ENCODE measurements at places on chromosomes 11 and 22.
A peak's percentile ranks its signal among the peaks of the same experiment; 100 is the strongest.

DNA sequence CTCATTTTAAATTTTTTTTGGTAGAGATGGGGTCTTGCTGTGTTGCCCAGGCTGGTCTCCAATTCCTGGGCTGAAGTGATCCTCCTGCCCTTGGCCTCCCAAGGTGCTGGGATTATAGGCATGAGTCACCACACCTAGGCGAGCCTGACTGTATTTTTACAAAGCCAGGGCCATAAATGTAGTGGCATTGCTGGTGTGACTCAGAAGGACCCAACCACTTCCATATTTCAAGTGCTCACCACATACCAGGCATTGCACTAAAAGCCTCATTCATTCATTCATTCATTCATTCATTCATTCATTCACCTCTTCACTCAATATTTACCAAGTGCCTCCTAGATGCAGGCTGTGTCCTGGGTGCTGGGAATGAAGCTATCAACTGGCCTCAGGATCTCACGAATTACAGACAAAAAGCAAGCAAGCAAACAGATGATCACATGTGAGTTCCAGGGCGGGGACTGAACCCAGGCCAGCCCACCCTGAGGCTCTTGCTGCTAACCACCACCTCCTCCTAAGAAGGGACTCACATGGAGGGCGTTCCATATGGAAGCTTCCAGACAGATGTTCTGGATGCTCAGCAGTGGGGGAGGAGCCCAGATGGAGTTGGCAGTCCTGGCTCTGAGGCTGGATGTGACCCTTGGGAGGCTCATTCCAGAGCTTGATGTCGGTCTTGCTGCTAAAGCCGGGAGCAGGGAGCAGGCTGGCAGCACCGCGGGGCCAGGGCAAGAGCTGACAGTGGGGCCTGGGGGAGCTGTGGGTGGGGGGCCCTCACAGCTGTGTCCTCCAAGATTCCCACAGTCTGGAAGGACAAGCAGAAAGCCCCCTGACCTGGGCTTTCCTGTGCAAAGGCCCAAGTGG lies 158.8 kb downstream of the CTTN start:
- DNase-seq: no peak

DNA sequence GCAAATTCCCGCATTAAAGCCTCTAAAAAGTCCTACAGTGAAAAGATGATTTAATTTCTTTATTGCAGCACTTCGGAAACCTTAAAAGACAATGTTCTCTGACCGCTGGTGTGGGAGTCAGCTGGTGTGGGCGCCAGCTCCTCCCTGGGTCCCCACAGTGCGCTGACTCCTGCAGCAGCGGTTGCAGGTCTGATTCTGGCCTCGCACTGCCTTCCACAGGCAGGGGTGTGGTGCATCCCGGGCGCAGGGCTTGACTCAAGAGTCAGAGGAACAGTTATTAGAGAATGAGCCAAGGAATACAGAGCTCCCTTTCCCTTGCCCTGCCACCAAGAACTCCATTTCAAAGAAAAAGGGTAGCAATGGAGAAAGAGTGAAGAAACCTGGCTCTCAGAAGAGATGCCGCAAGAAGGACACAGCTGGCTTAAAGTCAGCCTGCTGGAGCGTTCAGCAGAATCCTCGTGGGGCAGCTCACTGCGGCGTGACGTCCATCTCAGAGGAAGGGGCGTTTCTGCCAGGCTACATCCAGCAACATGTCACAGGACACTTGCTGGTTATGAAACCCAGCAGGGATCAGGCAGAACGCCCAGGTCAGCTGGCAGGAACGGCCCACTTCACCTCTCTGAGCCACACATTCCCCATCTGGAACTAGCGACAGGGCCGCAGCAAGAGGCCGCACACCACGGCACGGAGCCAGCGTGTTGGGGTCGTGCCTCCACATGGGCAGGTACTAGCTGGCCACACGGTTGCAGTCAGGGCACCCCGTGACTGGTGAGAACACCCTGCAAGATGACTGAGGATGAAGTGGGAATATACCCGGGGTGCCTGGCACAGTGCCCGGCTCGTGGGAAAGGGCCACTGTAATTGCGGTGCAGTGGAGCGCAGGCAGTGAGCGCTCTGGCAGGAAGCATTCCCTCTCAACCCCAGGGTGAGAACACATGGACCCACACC lies 18.1 kb upstream of the EFCAB6 start:
- DNase-seq: no peak

- no peak for DNase-seq
Observed at GRCh38 chr11:6258141-6258540, 1.5 kb upstream of the CCKBR start.

GRCh38 chr11:86688398-86689179 lies 16.2 kb upstream of the ME3 start:
- no peak for DNase-seq

GRCh38 chr11:95680169-95680929 lies 109.2 kb downstream of the FAM76B start:
- DNase-seq: no peak

- no peak for DNase-seq
Observed at GRCh38 chr22:24845041-24845898, 39.3 kb downstream of the SGSM1 start.

GRCh38 chr11:35525501-35526175 lies at the start of gene PAMR1:
TSS of gene PAMR1 (minus strand) at chr11:35525616. CDS start at chr11:35525585, 31 bp downstream.
- no peak for DNase-seq

DNA sequence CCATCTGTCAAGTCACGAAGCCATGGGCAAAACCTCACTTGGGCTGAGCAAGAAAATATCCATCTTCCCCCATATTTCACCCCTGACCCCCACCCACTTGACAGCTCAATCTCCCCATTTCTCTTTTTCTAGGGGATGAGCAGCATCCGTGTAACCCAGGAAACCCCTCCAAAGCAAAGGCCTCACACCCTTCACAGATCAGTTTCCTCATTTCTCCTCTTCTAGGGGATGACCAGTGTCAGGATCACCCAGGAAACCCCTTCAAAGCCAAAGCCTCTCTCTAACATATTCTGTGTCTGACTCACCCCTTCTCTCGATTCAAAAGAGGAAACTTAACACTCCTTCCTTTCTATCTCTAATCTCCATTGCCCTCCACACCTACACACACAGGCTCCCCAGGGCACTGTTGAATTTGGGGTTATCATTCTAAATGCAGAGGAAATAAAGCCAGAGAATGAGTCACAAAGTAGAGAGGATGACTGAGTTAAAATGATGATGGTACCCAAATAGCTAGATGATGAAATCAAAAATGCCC lies 439.7 kb downstream of the BUD13 start:
- no peak for DNase-seq

DNA sequence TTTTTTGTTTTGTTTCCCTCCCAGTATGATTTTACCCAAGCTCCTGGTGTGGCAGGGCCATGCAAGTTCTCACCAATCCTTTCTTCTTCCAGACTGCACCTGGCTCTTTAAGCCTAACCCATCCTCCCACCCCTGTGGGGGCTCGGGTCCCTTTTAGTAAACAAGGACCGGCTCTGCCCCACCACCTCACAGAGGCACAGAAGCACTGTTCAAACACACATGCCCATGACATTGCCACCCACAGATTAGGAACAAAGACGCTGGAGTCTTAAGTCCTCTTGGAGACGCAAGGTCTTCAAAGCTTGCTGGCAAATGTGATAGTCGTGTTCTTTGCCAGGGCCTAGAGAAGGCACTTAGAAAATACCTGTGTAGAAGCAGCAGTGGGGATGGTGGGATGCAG lies 18.9 kb downstream of the UQCR10 start:
- no peak for DNase-seq

DNA sequence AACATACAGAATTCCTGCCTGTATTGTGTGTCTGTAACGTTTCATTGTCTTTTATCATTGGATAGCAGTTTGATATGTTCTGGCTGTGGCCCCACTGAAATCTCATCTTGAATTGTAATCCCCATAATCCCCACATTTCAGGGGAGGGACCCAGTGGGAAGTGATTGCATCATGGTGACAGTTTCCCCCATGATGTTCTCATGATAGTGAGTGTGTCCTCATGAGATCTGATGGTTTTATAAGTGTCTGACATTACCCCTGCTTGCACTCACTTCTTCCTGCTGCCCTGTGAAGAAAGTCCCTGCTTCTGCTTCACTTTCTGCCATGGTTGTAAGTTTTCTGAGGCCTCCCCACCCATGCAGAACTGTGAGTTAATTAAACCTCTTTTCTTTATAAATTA lies 19.6 kb upstream of the MTMR2 start:
- no peak for DNase-seq

DNA sequence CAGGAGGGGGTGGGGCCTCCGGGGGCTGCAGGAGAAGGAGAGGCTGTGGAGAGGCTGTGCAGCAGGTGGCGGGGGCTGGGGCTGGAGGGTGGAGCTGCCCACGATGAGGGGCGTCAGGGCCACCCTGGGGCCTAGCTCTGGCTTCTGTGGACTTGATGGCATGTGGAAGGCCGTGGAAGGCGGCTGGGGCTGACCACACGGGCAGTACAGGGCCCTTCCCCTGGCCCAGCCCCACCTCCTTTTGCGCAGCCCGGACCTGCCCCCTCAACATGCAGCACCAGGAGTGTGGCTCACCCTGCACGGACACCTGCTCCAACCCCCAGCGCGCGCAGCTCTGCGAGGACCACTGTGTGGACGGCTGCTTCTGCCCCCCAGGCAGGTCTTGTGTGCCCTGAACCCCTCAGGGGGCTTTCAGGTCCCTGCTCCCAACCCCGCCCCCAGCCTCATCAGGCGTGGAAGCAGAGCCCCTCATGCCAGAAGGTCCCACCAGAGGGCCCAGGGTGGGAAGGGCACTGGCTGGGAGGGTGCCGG lies 6.1 kb downstream of the MUC5B start:
- no peak for DNase-seq

- DNase-seq: no peak
Observed at GRCh38 chr11:68282141-68282860, 10.5 kb upstream of the C11orf24 start.

- peak; percentile 91 for DNase-seq
Observed at GRCh38 chr22:49936018-49936972, 17.9 kb downstream of the CRELD2 start.

DNA sequence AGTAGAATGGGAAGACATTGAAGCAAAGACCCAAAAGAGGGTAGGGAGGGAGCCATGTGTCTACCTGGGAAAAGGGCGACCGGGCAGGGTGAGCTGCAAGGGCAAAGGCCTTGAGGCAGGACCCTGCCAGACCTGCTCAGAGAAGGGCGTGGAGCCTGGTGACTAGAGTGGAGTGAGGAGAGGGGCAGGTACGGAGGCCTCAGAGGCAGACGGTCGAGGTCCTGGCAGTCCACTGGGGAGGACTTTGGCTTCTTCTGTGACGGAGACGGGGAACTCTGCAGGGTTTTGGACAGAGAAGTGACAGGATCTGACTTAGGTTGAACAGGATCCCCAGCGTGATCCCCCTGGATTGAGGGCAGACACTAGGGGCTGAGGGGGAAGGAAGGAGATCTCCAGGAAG lies 12.9 kb downstream of the RIBC2 start:
- no peak for DNase-seq

- no peak for DNase-seq
Observed at GRCh38 chr11:117303101-117303500, 12.0 kb downstream of the BACE1-AS start.

DNA sequence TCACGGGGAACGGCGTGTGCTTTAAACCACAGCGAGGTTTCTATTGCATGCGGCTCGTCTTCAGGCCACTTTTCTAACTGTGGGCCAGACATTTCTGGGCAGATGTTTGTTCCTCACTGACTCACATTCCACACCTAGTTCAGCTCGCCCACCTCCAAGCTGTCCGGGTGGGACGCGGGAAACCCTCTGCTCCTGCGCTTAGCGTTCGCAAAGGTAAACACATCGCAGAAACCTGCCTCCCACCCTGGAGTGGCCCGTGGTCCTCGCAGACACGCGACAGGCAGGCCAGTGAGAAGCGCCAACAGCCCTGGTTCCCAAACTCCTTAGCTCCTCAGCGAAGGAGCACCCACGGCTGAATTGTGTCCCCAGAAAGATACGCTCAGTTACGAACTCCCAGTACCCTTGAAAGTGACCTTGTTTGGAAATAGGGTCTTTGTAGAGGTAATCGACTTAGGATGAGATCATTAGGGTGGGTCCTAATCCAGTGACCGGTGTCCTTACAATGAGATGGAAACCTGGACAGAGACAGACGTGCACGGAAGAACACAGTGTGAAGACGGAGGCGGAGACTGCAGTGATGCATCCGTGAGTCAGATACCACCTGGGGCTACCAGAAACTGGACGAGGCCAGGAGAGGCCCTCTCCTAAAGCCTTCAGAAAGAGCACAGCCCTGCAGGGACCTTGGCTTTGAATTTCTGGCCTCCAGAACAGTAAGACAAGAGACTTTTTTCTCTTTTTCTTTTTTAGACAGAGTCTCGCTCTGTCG lies 82.7 kb downstream of the CELSR1 start:
- DNase-seq: no peak

DNA sequence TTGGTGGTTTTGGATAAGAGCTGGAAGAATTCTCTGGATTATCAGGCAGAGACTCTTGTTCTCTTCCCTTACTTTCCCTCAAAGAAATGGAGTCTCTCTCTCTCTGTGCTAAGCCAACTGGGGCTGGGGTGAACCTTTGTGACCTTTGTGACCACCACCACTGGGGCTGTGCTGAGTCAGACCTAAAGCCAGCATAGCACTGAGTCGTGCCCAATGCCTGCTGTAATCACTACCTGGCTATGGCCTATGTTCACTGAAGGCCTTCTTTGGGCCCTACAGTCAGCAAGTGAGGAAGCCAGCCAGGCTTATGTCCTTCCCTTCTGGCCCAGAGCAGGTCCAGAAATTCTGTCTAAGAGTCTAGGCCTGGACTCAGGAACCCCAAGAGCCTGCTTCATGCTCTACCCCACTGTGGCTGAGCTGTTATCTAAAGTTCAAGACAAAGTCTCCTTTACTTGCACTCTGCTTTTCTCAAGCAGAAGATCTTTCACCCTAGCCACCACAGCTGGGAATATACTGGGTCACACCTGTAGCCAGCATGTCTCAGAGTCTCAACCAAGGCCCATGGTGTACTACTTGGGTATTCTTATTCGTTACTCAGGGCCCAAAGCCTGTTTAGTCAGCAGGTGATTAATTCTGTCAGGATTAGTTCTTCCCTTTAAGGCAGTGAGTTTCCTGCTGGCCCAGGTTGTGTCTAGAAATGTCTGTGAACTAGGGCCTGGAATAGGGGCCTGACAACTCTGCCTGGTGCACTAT lies 86.0 kb downstream of the EHF start:
- DNase-seq: no peak

DNA sequence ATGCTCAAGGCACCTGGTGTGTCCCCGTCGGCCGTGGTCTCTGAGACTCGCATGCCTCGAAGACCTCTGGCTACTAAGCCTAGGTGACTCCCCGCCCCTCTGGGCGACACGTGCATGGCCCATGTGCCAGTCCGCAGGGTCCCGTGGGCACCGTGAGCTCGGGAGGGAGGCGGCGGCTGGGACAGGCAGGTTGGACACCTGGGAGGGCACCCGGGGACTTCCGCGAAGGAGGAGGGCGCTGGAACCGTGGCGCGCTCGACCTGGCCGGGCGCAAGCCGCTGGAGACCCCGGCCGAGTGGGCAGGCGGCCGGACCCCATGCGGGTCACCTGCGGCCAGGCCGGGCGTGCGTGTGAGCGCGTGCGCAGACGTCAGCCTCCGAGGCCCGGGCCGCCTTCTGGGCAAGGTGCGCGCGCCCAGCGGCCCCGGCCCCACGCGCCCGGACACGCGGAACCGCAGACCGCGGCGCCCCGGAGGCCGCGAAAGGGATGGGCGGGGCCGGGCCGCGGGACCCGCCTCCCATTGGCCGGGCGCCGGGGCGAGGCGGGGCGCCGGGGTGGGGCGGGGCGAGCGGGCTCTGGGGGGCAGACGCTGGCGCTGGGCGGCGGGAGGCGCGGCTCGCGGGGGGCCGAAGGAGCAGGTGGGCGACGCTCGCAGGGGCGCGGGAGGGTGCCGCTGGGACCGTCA lies 579 bp upstream of the RASD2 start:
- peak; percentile 34 for DNase-seq

GRCh38 chr22:33139937-33140336 lies 81.8 kb upstream of the SYN3 start:
- DNase-seq: no peak
